Activated CD8-positive, alpha-beta memory T cell treated with anti-CD3 and anti-CD28 coated beads, Interleukin-2, amount 50 U/mL, for 4 hours (primary cell): ENCODE measurements at places on chromosomes 11 and 22.

DNA sequence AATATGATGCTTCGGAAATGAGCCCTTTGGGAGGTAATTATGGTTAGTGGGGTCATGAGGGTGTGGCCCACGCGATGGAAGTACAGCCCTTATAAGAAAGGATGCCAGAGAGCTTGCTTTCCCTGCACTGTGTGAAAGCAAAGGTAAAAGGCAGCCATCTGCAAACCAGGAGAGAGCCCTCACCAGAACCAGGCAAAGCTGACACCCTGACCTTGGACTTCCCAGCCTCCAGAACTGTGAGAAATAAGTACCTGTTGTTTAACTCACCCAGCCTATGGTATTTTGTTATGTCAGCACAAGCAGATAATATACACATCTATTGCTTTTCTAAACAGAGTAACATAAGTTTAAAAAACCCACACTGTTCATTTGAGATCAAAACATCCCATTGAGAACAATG is 50.7 kb downstream of the SYN3 start:
- DNase-seq: no peak

GRCh38 chr11:30091246-30091645 is 74.4 kb upstream of the KCNA4 start:
- DNase-seq: no peak

DNA sequence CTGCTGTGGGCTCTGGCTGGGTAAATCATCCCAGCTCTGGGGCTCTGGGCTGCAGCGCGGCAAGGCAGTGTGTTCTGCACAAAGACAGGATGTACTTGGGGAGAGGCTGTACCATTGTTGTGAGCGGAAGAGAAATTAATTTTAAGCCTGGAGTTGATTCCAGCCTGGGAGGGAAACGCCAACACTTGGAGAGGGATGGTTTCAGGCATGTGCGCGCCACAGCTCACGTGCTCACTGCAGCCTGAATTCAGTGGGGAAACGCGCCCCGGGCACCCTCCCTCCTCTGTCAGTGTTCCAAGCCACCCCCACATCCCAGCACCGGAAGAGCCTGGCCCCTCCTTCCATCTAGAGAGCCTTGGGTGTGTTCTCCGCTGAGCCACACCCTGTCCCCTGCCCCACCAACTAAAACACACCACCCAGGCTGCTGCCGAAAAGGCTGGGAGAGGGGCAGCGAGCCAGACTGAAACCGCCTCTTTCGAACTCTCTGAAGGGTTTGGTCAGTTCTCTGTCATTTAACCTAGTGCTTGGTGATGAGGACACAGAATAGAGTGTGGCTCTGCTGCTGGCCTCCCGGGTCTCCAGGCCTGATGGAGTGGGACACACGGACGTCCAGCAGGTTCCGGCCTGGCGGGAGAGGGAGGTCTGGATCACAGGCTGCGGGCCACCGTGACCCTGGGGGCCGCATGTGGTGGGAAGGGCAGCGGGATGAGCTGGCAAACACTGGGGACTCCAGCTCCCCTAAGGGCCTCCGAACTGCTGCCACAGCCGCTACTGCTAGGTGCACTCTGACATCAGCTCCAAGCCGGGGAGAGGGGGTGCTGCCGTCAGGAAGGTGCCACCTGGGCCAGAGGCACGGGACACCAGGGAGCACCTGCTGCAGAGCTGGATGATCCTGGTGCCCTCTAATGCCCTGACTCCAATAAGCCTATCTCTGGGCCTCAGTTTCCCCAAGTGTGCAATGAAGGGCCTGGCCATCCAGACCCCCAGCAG is 230.8 kb downstream of the CTTN start:
- no peak for DNase-seq

DNA sequence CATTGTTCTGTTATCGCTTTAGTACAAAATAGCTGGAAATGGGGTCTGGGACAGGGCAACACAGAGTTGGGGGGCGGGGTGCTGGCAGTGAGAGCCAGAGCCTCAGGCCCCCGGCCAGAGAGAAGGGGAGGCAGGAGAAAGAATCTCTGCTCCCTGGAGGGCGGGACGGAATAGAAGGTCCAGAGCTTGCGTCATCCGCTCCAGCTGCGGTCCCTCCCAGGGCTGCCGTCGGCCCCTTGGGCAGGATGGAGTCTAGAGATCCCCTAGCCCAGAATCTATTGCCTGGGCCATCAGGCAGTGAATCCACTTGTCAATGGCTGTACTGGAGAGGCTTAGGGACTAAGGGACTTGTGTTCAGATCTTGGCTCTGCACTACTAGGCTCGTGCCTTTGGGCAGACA is 5.0 kb downstream of the TP53I11 start:
- DNase-seq: no peak

DNA sequence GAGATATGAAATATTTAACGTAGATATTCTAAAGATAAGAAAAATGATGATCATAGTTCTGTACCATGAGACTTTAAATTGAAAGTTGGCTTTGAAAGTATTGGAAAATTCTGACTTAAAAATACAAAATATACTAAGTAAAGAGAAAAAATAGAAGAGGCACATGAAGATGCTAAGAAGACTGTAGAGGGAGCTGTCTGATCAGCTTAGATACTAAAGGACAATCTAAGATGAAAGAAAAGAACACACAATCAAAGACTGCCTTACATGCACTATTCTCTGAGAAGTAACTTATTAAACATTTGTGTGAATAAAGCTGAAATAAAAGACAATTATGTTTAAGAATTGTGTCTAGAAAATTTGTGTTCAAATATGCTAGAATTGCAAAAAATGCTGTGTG is 55.1 kb downstream of the RBMXL2 start:
- DNase-seq: no peak

DNA sequence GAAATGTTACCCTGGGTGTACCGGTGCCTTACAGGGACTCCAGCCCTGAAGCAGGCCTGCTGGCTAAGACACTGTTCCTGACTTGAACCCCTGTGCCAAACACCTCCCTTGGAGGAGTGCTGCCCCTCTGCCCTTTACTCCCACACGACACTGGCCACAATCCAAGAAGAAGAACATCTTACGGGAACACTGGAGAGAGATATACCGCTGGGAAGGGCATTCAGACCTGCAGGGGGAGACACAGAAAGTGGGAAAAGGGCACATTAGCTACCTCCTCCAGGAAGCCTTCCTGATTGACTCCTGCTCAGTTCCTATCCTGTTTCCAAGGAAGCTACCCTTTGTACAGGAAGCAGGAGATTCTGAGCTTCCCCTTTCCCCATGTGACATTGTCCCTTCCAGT is 18.7 kb downstream of the TMPRSS13 start:
- DNase-seq: no peak

GRCh38 chr22:24894220-24894975 is 52.1 kb downstream of the LHFPL7 start:
- no peak for DNase-seq

- DNase-seq: no peak
Observed at GRCh38 chr11:8290081-8290810, 26.6 kb upstream of the LMO1 start.

DNA sequence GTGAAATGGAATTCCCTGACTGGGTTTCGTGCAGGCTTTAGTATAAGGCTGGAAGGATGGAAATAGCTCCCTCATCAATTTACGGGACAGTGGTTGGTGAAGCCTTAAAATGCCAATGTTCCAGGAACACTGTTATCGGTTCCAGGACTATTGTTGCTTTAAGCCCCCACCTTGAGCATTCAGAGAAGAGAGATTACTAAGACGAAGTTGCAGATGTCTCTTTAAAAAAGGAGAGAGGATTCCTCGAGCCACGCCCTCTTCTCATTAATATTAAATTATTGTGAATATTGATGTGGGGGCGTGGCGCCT is 195 bp upstream of the CREB3L1 start:
- DNase-seq: no peak

GRCh38 chr11:78833237-78833636 is 258.6 kb upstream of the NARS2 start:
- DNase-seq: no peak

DNA sequence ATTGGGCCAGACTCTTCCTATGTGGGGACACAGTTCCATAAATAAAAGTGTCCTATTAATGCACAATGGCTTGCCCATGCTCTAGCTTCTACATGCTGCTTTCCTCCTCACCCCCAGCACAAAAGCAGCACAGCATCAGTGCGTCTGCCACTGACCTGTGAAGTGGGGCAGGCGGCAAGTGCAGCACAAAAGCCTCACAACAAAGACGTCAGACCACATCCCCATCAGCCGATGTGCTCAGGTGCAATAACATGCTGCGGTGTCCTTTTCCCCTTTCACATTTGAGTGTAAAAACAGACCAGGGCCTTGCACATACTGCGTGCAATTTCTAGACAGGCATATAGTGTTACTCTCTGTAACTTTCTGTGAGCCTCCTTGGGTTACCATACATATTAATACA is 12.8 kb downstream of the DKK3 start:
- no peak for DNase-seq

DNA sequence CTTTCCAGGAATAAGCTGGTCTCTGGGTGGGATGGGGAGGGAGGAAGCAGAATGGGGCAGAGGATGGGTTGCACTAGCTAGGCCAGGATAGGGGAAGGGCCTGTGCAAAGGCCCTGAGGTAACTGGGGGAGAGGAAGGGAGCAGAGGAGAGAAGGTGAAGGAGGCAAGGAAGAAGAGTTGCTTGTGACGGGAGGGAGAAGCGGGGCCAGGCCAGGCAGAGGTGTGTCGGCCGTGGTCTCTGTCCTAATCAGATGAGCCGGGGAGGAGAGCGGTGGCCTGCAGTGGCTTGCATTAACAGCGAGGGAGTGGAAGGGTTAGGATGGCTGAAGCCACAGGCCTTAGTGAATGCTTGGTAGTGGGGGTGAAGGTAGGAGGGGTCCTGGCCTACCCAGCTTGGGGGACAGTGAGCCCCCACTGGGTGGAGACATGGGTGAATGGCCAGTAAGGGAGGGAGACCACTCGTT is 6.0 kb upstream of the DERL3 start:
- no peak for DNase-seq

DNA sequence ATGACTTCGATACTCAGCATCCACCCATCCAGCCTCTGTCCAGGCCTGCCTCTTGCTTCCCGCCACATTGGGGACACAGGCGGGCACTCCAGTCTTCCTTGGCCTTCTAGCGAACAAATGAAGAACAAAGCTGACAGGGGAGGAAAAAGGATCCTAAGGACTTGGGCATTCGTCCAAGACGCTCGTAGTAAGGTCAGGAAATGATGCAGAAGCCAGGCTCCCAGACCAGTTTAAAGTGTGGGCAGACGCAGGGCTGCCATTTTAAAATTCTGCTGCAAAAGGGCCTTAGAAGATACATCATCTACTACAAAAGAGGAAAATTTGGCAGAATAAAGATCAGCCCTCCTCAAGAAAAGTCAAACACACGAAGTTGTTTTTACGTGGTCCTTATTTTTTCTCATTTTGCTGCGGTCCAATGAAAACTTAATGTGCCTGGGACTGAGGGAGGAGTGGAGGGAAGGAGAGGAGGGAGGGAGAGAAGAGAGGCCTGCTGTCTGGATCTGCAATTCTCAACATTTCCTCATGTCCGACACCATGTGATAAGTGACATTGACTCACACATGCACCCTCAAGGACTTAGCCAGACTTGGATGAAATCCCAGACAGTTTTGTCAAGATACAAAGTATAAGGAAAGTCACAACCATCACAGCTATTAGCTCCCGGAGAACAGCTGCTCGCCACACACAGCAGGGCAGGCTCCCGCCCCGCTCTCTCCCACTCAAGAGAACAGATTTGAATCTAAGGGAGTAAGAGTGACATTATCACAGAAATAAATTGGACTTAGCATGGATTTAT is 5.7 kb downstream of the DNAL4 start:
- DNase-seq: no peak

GRCh38 chr22:32882774-32883530 is 81.4 kb downstream of the TIMP3 start:
- no peak for DNase-seq

- no peak for DNase-seq
Observed at GRCh38 chr11:79342686-79343085, 98.1 kb downstream of the TENM4 start.

DNA sequence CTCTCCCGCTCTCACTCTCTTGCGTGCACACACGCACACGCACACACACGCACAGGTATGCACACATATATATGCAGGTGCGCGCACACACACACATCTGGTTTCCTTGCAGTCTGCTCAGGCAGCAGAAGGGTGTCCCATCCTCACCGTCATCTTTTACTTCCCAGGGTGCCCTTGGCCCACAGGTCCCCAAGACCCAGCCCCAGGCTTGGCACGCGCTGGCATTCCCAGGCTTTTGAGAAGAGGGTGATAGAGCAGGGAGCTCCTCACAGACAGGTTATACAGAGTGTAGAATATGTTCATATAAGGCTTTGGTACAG is 52.0 kb upstream of the SPATA19 start:
- no peak for DNase-seq

- no peak for DNase-seq
Observed at GRCh38 chr11:102421261-102421660, 31.3 kb downstream of the TMEM123 start.

DNA sequence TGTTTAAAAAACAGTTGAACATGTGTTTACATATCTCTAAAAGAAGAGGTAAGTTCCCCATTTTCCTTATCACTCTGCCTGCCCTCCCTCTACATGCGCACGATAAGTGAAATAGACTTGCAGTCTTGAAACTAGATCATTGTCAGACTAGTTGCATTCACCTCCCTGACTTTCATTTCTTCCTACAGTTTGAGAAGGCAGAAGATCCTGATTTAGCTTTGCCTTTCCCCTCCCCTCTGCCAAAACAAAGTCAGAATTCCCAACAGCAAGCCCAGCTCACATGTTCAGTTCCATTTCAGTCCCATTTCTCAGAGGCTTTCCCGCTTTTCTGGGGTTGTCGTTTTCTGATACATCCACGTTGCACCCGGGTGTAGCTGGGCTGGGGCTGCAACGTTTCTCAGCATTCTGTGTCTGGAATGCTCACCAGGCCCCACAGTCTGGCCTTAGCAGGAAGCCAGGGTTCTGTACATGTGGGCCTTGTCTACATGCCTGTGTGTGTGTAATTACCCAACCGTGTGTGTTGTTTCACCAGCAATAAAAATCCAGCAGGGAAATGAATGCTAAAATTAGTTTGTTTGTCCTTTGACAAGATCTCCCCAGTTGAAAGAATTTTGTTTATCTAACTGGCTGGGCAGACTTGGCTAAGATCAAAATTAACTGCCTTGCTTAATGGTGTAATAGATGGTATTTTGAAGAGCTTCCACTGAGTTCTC is 179.2 kb downstream of the DBX1 start:
- DNase-seq: no peak

GRCh38 chr11:77211594-77212251 is 83.7 kb downstream of the MYO7A start:
- no peak for DNase-seq

DNA sequence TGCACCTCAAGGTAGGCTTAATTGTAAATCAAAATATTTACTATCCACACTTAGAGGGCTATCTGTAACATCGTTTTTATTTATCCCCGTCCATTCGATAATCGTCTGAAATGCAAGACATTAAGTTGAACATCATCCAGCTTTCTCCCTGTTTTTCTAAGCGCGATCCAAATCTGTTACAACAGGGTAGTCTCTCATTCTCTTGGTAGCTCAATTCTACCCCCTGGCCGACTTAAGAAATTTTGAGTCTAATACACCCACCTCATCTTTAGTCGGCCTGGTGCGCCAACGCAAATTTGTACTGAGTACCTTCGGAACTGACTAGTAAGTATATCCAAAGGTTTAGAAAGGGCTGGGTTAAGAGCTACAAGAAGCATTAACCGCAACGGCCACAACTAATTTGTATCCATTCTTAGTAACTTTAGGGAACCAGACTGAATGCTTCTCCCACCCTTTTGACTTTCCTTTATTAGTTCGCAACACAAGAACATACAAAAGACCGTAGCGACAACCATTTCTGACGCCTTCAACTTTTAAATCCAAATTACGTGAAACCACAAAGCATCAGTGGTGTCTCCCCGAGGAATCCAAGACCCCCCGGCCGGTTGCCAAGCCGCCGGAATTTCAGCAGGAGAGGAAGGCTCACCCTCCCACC is 1.0 kb upstream of the ZNF143 start:
- peak; percentile 35 for DNase-seq

GRCh38 chr22:27630754-27631153 is 170.8 kb downstream of the MN1 start:
- DNase-seq: no peak
